ENCODE measurements at places on chromosomes 2 and 18.
A peak's percentile ranks its signal among the peaks of the same experiment; 100 is the strongest.

- DNase-seq, result no peak
Observed at GRCh38 chr18:46939337-46939963, 22.0 kb downstream of the KATNAL2 start.

DNA sequence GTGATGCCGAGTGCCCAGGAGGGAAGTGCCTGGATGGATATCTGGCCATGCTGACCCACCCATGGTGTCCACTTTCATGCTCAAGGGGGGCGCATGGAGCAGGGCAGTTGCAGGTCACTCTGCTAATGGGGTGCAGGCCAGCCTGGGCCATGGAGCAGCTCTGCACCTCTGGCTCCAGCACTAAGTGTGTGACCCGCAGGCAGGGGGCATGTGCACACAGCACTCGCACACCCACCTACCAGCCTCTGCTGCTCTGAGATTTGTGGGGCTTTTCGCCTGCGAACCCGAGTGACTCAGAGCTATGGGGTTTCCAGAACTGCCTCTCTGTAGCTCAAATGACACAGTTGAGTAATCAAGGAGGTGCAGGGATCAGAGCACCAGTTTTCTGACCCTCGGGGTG, 66.2 kb downstream of the CYP26B1 start:
- DNase-seq, result no peak

DNA sequence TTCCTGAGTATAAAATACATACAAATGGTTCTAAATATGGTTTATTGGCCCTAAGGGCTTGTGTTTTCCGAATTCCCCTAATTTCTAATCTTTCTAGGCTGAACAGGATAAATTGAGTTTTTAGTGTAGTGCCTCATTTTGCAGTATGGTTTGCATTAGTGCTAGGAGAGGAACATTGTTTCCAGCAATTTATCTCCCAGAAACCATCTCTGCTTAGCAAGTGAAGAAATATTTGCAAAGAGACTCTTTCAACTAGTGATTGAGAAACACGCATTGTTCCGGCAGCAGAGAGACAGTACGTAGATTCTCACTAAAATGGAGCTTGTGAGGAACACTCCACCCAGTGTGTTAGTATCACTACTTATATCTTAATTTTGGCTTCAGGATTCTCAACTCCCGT, 177.8 kb upstream of the EPAS1 start:
- DNase-seq, result no peak

DNA sequence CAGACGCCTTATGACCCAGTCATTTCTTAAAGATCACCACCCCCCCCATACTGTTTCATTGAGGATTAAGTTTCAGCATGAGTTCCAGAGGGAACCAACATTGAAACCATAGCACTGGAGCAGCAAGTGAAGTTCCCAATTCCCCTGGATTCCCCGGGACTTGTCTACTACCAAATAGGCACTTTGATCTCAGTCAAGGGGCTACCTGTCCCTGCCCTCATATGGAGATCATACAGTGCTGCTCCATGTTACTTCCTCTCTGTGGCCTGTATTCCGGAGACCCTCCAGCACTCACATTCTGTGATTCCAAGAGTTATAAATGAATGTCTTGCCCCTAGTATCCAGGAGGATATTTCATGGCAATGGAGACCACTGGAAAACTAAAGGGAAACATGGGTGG, 42.5 kb downstream of the RNF144A start:
- DNase-seq, result peak; percentile 12

- DNase-seq, result no peak
Observed at GRCh38 chr18:35045121-35045520, 3.9 kb downstream of the MAPRE2 start.
